ENCODE measurements at places on chromosomes 1 and 21.

GRCh38 chr1:192918259-192918658 is 109.4 kb downstream of the RGS2 start:
- DNase-seq: no peak
- no peak overlapping the region for H3K4me3 ChIP-seq
- H3K27me3 ChIP-seq: no peaks in the 10 kb centered on the region
- H3K4me1 ChIP-seq: no peaks in the 10 kb centered on the region
- no peak overlapping the region for H3K27ac ChIP-seq
- H3K36me3 ChIP-seq: no peaks in the 10 kb centered on the region

DNA sequence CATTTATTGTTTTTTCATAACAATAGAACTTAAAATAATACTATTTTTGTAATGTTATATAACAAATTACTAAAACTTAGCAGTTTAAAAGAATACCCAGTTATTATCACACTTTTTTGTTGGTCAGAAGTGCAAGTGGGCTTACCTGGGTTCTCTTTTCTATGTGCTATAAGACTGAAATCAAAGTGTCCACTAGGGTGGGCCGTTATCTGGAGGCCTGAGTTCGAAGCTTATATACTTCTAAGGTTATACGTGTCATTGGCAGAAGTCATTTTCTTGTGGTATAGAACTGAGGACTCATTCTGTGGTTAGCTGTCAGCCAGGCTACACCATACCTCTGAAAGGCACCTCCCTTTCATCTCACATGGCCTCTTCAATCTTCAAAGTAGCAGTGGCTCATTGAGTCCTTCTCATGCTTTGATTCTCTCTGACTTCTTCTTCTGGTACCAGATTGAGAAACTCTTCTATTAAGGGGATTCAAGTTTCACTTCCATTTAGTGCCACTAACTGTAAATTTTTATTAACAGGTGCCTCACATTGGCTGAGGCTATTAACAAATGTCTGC is 414.3 kb downstream of the AMY1C start:
- no peak overlapping the region for H3K27ac ChIP-seq
- no peaks in the 10 kb centered on the region for H3K4me1 ChIP-seq
- H3K4me3 ChIP-seq: no peak overlapping the region

GRCh38 chr21:33324291-33325221 is at the start of gene IFNAR1:
Gene IFNAR1 (plus strand): TSS chr21:33324970. CDS start chr21:33325056, 86 bp downstream.
- H3K4me1 ChIP-seq: peaks cover 28% of the 10 kb centered on the region
- no peak within 1 kb of the TSS for H3K27ac ChIP-seq
- peak; percentile 99 for DNase-seq
- no peak within 1 kb of the TSS for H3K4me3 ChIP-seq
- no peaks in the 10 kb centered on the region for H3K27me3 ChIP-seq

DNA sequence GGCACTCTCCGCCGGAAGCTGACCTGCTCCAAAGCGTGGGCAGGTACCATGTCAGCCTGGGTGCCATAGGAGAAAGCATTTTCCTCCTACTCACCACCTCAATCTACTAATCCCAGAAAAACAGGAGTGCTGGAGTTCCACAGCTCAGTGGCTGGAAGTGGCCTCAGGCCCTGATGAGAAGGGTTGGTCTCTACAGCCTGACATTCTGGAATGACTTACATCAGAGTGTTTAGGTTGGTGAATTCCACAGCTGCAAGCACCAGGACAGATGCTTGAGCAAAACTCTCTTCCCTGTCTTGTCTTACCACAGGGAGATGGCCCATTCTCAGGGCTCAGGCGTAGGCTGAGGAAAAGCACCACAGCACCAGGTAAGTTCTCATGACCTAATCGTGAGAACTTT is 5.5 kb downstream of the SEC16B start:
- no peaks in the 10 kb centered on the region for H3K36me3 ChIP-seq
- H3K4me3 ChIP-seq: no peak overlapping the region
- H3K27me3 ChIP-seq: no peaks in the 10 kb centered on the region
- no peak overlapping the region for H3K27ac ChIP-seq
- no peaks in the 10 kb centered on the region for H3K4me1 ChIP-seq

DNA sequence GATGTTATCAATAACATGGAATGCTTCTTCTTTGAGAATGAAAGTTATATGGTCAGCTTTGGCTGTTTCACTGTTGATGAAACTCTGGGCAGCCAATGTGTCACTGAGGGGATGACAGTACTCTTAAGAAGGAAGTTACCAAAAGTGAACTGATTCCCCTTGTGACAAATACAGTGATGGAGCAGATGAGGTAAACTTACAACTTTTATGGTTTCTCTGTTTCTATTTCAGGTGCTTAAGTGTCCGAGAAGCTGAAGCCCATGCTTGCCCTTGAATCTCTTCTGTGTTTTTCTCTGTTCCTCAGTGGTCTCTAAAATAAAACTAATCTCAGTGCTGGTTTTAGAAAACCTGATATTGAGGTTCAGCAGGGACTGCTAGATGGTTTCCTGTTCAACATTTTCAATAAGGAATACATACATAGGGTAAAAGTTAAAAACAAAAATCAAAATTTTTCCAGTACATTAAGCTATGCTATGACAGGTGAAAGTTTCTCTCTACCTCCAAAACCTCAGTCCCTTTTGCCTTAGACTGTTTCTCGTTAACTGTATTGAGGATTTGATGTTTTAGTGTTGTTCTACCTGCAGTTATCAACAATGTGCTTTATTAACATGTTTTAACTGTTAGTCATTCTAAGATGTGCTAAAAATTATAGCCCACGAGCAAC is 454.4 kb upstream of the ADGRL4 start:
- no peak for DNase-seq
- H3K4me1 ChIP-seq: no peaks in the 10 kb centered on the region
- no peak overlapping the region for H3K4me3 ChIP-seq
- H3K27ac ChIP-seq: no peak overlapping the region

- H3K36me3 ChIP-seq: no peaks in the 10 kb centered on the region
- no peak overlapping the region for H3K4me3 ChIP-seq
- H3K27ac ChIP-seq: no peak overlapping the region
These were observed 119.2 kb downstream of the DMRTB1 start for GRCh38 chr1:53578358-53578757.
